ENCODE measurements at places on chromosomes 6 and 20. TPM values are rescaled to one million over a fixed set of nuclear protein-coding genes. Genes with fewer than 3 reads are reported as not detected.

The BMP5 gene
- polyA plus RNA-seq: not detected

The GPR63 gene
- polyA plus RNA-seq: 0.91 TPM

The MEI4 gene
- not detected for polyA plus RNA-seq

The SMIM13 gene
- polyA plus RNA-seq: 6.6 TPM

The PACSIN1 gene
- polyA plus RNA-seq: not detected

The SLC26A8 gene
- 0.13 TPM for polyA plus RNA-seq

The LHFPL5 gene
- polyA plus RNA-seq: not detected

The DNAJC5 gene
- 35.8 TPM for polyA plus RNA-seq

The LTB gene
- polyA plus RNA-seq: 1.6 TPM

The COL11A2 gene
- polyA plus RNA-seq: 0.13 TPM

The NKAPL gene
- polyA plus RNA-seq: 1.8 TPM

The MPC1 gene
- polyA plus RNA-seq: 30.1 TPM

The FERMT1 gene
- 58.5 TPM for polyA plus RNA-seq

The HLA-DQB2 gene
- polyA plus RNA-seq: not detected

The MACROD2 gene
- 0.30 TPM for polyA plus RNA-seq

The CLPSL1 gene
- polyA plus RNA-seq: not detected

The ABHD16B gene
- polyA plus RNA-seq: not detected

The C6orf132 gene
- polyA plus RNA-seq: 20.2 TPM

The STMN3 gene
- polyA plus RNA-seq: 2.4 TPM

The HLA-DQA1 gene
- not detected for polyA plus RNA-seq

The STMND1 gene
- not detected for polyA plus RNA-seq

The PRPF6 gene
- 40.3 TPM for polyA plus RNA-seq

The LIME1 gene
- polyA plus RNA-seq: 4.4 TPM

The THBS2 gene
- 85.3 TPM for polyA plus RNA-seq

The TBXT gene
- not detected for polyA plus RNA-seq

The MTG2 gene
- 35.1 TPM for polyA plus RNA-seq

The EEF1A2 gene
- 0.09 TPM for polyA plus RNA-seq

The OPN5 gene
- not detected for polyA plus RNA-seq

The OR2H2 gene
- polyA plus RNA-seq: not detected

The BHLHE23 gene
- polyA plus RNA-seq: not detected

The SLC22A23 gene
- polyA plus RNA-seq: 1.3 TPM

The GRIK2 gene
- polyA plus RNA-seq: not detected

The GFRA4 gene
- polyA plus RNA-seq: not detected

The SLC24A3 gene
- 0.15 TPM for polyA plus RNA-seq

The OR12D3 gene
- polyA plus RNA-seq: not detected

The GPLD1 gene
- not detected for polyA plus RNA-seq

The EPB41L1 gene
- 0.69 TPM for polyA plus RNA-seq

The SLC17A1 gene
- not detected for polyA plus RNA-seq

The THEMIS gene
- not detected for polyA plus RNA-seq

The TTLL9 gene
- not detected for polyA plus RNA-seq

The RAET1L gene
- 1.9 TPM for polyA plus RNA-seq

The SLC22A7 gene
- not detected for polyA plus RNA-seq

The MUC21 gene
- not detected for polyA plus RNA-seq

The TREM2 gene
- 0.58 TPM for polyA plus RNA-seq

The ADGB gene
- not detected for polyA plus RNA-seq

The COQ3 gene
- 25.0 TPM for polyA plus RNA-seq

The PPIL4 gene
- 11.0 TPM for polyA plus RNA-seq

The SLC25A27 gene
- 2.2 TPM for polyA plus RNA-seq

The TPX2 gene
- 65.4 TPM for polyA plus RNA-seq

The NTSR1 gene
- 3.3 TPM for polyA plus RNA-seq

The SEMG1 gene
- not detected for polyA plus RNA-seq

The OR2H1 gene
- polyA plus RNA-seq: not detected

The AURKA gene
- 38.0 TPM for polyA plus RNA-seq

The LAMP5 gene
- polyA plus RNA-seq: not detected

The ZSCAN9 gene
- polyA plus RNA-seq: 4.9 TPM

The ZBTB24 gene
- 2.8 TPM for polyA plus RNA-seq

The MED23 gene
- 4.3 TPM for polyA plus RNA-seq
